NCI-H524 (cell line): ENCODE measurements at places on chromosomes 3 and 15.

DNA sequence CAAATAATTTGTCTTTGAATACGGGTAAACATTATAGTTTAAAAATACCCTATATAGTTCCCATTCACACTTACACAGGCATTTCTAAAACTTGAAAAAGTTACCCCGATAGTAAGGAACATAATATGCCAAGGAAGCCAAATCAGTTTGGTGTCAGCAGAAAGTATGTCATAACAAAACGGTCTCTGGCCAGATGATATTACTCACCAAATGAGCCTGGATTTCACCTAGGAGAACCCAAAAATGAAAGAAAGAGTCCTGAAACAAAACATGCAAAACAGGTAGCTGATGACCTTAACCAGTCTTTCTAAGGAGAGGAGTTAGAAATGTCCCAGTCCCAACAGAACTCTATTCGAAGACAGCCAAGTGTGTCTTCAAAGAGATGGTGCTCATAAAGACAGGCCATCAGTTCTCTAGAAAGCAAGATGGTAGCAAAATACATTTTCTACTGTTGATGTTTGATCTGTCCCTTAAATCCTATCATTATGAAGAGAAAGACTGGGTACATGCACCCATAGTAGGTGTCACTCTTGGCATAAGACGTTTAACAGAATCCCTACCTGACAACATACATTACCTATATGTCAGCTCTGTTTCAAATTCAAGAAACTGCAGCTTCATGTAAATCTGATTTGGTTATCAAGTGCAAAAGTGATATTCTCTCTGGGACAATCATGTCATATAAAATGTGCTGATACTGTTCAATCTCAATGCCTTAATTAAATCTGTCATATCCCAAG, 942.5 kb downstream of the ROBO1 start:
- no peak for DNase-seq

DNA sequence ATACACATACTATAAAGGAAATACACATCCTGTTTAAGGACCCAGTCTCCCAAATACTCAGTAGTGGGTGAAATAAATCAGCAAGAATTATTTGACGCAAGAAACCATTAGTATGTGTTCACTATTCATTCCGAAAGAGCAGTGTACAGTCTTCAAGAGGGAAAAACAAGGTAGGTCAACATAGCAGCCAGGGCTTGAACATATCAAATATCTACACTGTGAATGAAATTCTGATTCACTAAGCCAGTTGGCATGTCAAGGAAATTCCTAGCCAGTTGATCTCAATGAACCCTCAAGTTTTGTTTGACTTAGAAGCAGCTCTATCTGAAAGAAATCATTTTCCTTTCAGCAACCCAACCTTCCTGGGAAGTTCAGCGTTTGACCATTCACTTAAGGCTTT, 99.0 kb downstream of the CNTN3 start:
- DNase-seq, result no peak

GRCh38 chr15:47184908-47185801, 532.1 kb upstream of the SEMA6D start:
- peak; percentile 88 for DNase-seq

GRCh38 chr3:89419647-89420241, 312.3 kb downstream of the EPHA3 start:
- DNase-seq, result no peak

DNA sequence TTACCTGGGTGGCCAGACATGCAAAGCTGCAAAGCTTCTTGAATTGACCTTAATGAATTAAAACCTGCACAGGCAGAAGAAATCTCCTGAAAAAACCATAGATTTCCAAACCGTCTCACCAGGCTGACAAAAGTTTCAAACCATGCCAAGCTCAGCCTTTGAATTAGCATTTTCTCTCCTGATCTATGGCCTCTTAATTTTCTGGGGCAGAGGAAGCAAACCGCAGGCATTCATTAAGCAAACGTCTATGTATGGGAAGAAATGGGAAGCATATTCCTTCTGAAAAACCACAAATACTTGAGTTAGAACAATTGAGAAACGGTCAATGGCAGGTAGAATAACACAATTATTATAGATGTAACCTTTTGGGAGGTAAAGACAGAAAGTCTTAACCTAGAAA, 500.2 kb upstream of the NR2F2 start:
- no peak for DNase-seq

DNA sequence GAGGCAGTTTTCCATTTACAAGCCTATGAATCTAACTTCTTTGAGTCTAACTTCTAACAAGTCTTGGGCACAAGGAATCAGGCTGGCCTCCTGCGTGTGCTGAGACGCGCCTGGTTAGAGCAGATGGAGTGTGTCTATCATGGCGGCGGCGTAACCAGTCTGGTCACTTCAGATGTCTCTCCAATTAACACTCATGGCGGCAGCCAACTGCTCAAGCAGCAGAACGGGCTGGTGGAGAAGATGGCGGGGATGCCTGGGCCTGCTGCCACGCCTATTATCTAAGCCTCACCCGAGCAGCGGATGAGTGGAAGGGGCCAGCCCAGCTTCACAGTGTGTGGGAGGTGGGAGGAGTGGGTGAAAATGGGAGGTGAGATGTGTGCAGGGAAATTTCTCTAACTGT, 246.4 kb upstream of the TPRG1 start:
- DNase-seq, result no peak

- no peak for DNase-seq
Observed at GRCh38 chr3:11037976-11038375, 45.4 kb downstream of the SLC6A1 start.

GRCh38 chr3:185687271-185687878, 101.3 kb downstream of the SENP2 start:
- peak; percentile 92 for DNase-seq

DNA sequence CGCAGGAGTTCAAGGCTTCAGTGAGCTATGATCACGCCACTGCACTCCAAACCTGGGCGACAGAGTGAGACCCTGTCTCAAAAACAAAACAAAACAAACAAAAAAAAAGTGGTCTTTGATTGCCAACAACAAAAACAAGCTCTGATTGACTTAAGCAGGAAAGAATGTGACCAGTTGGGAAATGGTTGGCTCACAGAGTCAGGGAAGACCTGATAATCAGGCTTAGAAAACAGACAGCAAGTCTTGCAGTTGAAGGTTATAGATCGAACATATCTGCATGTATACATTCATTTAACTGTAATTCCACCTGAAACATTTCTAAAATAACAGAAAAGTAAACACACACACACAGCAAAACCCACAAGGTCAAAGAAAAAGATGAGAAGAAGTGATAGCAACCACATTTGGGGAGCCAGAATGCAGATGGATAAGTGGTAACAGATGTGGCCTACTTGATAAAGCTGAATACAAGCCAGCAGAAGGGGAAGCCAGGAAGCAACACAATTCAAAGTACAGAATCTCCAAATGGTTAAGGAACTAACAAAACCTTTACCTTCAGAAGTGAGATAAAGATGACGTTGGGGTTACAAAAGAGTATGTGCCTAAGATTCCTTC, 699.9 kb upstream of the ZNF385D start:
- peak; percentile 44 for DNase-seq

DNA sequence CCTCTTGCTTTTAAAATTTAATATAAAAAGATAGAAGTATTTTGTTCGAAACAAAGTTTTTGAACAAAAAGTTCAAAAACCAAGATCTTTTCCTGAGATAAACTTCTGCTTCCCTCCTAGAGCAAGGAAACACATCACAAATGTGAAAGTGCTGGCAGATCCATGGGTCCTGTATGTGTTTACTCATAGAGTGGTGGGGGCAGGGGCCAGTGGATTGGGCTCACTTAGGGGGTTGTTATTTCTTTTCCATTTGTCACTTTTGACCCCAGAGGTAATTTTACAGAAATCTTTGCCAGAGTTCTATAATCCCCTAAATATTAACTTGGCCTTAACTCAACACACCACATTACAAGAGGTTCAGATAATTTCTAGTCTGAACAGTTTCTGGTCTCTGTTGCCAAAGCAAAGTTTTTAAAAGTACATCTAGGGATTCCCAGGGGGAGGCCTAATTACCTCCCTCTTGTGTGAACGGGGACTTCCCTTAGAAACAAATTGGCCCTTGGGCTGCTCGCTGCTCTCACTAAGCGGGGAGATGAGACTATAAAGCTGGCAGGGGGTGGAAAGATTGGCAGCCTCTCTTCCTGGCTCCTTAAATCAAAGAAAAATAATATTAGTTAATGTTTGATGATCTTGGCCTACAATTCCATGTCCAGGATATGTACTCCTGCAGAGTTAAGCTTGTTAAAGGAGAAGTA, 66.8 kb upstream of the PTX3 start:
- DNase-seq, result no peak

DNA sequence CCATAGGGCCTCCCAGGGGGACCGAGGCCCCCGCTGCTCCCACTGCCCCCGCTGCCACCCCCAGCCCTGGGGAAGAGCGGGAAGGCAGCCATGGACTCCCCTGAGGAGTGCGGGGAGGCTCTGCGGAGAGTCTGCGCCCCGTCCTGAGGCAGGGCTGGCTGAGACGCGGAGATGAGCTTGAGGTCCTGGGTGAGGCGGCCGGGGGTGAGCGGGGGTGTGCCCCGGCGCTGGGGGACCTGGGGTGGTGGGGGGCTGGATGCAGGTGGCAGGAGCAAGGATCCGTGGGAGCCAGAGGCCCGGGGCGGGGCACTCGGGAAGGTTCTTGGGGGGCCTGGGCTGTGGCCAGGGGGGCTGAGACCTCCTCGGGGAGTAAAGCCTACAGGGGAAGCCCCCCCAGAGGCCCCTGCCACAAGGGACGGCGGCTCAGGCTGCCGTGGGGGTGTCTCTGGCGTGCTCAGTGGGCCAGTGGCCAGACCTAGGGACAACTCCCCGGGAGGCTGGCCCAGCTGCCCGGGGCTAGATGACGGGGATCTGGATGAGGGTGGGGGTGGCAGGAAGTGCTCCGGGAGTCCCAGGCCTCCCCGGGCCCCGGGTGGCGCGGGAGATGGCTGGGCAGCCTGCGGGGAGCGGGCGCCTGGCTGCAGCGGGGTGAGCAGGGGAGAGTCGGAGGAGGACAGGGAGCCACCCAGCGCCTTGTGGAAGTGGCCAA, 45.9 kb downstream of the HCN4 start:
- no peak for DNase-seq

DNA sequence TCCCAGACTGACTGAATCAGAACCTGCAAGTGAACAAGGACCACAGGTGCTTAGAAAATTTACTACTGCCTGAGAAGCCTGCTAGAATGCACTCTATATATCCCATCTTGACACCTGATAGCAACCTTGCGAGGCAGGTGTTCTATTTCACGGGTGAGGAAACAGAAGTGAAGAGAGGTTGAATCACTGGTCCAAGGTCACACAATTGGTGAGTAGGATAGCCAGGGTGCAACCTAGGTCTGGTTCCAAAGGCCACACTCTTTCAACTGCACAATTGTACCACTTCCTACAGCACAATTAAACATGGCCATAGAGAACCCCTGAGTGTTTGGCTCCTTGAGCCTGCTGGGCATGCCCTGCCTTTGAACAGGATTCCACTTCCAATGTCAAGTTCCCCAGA, 87.0 kb downstream of the RAB11A start:
- no peak for DNase-seq

DNA sequence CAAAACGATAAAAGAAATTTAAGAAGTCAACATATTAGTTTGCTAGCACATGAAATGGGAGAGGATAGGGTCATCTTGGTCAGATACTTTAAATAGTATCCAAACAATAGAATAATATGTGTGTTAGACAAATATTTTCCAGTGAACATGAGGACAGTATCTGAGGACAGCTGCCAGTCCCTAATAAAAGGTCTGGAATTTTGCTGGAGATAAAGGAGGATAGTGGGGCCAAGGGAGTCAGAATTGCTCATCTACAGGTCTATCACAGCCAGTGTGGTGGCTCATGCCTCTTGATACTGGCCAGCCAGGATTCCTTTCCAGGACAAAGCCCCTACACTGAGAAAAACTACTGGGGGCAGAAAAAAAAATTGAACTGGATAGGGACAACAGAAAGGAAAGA, 74.0 kb downstream of the HERC1 start:
- DNase-seq, result no peak

- no peak for DNase-seq
Observed at GRCh38 chr15:62050115-62050514, 10.1 kb downstream of the VPS13C start.

- DNase-seq, result no peak
Observed at GRCh38 chr3:122322095-122323075, 2.7 kb upstream of the CSTA start.

DNA sequence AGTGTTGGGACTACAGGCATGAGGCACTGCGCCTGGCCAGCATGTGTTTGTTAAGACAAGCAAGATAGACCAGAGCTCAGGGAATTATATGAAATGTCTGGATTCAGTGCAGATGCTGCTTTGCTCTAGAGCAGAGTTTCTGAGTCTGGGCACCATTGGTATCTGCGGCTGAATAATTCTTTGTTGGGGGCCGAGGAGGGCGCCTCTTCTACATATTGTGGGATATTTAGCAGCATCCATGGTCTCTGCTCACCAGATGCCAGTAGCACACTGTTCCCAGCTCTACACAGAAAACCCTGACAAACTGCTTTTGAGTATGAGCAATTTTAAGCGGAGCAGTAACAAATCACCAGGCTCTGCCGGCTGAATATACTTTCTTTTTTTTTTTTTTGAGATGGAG, 3.6 kb upstream of the LDHAL6B start:
- no peak for DNase-seq

DNA sequence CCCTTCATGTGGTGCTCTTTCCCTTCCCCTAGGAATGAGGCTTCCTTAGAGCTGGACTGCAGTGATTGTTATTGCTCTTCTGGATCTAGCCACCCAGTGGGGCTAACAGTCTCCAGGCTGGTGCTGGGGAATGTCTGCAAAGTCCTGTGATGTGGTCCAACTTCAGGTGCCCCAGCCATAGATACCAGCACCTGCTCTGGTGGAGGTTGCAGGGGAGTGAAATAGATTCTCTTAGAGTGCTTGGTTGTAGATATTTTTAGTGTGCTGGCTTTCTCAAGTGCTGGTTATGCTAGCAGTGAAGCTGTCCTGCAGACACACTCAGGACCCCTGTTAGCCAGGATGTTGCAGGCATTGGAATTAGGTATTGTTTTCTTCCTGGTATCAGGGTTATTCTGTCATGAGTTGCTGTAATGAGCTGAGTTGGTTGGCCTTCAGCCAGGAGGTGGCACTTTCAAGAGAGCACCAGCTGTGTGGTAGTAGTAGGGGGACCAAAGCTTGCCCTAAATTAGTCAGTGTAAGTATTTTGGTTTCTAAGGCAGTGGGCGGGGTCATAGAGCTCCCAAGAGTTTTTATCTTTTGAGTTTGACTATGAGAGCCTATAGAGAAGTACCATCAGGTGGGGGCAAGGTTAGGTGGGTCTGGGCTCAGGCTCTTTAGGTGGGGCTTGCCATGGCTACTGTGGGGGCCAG, 317.5 kb upstream of the SGO1 start:
- peak; percentile 25 for DNase-seq

DNA sequence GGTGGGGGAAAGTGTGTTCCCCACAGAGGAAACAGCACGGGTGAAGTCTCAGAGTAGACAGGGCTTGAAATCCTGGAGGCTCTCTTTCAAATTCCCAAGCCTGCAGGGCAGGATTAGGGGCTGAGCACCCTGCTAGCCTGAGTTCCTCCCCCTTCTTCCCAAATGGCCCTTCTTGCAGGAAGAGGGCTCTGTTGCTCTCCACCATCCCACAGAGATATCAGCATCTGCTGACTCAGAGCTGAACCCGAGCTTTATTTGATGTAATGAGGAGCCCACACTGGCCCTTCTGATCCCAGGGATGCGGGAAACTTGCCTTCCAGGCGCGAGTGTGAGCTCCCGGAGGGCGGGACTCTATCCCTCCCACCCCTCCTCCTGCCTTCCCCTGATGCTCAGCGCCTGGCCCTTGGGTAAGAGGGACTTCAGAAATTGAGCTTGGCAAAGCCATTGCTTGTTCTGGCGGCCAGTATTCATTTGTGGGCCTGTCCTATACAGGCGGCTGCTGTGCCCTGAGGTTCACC, 1.4 kb upstream of the STRA6 start:
- peak; percentile 85 for DNase-seq
